ENCODE measurements at places on chromosomes 1 and 21. TPM values are rescaled to one million over a fixed set of nuclear protein-coding genes. Genes with fewer than 3 reads are reported as not detected.

ADAM30 gene
- not detected for total RNA-seq

ASCL5 gene
- total RNA-seq, result not detected

RCSD1 gene
- total RNA-seq, result 11.3 TPM

VWA1 gene
- total RNA-seq, result 28.7 TPM

GPX7 gene
- total RNA-seq, result 24.6 TPM

GRCh38 chr1:205064301-205064700, 20.0 kb downstream of the TMEM81 start:
- DNase-seq, result no peak

DNA sequence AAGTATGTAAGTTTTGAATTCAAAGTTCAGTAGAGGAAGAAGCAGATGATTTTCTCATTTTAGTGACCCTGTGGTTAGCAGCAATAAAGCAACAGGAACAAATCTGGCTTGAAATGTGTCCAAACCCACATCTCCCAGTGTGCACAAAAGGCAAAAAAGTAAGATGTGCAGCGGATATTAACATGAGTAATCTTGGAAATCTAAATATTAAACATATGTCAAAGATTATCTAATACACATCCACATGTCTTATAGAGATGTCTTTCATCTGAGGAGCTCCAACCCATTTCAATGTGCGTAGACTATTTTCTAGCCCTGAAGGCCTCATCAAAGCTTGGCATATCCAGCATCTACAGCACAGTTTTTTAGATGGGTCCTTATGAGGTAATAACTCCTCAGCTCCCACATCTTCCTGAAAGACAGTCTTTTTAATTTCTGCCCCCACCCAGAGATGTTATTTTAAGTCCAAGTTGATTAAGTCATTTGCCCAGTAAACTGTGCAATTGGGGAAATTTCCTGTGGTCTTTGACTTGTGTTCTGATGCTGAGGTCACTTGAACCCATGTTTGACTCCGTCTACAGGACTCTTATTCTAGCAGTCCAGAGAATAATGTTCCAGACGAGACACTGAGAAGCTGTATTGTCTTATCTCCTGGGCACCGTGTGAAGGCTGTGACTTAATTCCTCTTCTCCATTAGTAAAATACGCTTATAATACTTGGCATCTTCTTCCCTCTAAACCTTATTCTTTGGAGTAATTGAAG, 73.7 kb downstream of the LMO4 start:
- no peak for DNase-seq

DNA sequence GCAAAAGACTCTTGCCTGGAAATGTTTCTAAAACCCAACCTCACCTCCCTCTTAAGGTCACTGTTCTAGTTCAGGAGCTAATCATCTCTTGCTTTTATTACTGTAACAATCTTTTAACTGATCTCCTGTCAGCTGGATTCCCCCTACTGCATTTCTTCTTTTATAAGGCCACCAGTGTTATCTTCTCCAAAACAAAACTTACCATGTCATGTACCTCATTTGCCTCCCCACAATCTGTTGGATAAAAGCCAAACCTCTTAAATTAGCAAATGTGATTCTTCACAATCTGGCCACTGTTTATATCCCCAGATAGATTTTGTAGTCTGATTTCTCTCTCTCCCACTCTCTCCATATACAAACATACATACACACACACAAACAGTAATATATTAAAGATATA, 143.3 kb downstream of the DENND1B start:
- no peak for DNase-seq

DNA sequence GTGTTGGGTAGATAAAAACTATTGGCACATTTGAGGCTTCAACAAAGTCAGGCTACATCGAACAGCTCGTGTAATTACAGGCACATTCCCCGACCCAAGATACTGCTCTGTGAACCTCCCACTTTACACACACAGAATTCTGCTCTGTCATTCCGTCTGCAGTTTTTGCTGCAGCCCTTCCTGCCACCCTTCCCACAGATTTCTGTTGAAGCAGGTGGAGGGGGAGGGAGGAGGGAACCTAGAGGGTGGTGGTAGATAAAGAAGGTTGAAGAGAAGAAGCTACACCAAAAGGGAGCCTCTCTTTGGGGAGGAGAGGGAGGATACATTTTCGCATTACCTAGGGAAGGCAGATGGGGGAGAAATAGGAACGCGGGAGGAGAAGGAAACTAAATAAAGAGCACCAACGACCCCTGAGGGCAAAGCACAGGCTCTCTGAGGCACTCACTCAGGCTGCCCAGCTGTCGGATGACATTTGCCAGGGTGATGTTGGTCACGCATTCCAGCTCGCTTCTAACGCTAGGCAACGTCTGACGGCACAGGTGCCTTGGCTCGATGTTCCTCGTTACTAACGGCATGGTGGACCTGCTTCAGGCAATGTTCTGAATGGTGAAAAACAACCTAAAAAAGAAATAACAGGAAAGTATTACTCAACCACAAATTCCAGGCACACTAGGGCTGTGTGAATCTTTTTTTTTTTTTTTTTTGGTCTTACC, 36.0 kb downstream of the GPR3 start:
- no peak for DNase-seq

DNA sequence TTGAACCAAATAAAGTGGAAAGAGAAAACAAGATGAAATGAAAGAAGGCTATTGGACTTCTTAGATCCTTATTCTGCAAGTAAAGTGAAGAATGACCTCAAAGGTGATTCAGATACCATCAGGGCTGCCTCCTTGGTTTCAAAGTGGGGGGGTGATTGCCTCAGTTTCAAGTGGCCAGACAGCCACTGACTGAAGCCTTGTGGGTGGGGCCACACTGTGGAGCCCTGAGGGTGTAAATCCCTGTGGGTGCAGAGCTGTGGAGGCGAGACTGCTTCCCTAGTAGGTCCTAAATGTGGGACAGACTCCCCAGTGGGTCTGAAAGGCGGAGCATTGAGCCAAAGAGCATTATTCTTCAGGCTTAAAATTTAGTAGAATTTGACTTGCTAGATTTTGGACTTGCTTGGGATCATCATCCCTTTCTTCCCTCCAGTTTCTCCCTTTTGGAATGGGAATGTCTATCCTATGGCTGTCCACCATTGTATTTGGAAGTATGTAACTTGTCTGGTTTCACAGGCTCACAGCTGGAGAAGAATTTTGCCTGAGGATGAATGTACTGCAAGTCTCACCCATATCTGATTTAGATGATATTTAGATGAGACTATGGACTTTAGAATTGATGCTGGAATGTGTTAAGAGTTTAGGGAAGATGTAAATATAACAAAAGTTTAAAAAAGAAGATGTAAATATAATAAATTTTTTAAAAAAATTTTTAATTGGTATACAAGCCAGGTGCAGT, 71.6 kb upstream of the SOX13 start:
- DNase-seq, result no peak

DNA sequence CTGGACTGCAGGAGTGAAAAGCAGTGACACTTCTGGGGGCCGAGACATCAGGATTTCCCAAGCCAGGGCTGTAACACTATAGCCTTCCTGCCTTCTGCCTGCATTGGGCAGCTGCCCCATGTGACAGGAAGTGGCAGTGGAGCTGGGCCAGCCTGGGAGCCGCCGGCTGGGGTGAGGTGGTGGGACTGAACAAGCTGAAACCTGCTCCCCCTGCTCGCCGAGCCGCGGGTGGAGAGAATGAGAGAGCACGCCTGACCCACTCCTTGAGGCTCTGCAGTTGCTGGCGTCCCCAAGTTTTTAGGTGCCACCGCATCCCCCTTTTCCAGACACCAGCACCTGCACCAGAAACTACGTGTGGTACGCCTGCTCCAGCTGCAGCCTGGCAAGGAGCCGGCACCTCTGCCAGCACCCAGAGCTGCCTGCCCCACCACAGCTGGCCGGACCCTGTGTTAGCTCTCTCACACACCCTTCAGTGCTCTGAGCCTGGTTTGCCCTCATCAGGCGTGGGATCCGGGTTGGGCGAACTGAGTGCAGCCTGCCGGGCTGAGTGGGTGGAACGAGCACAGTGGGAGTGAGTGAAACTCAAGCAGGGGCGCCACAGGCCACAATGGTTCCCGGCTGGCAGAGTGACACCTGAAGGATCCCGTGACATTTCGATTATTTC, 119.4 kb downstream of the AKT3 start:
- no peak for DNase-seq

DNA sequence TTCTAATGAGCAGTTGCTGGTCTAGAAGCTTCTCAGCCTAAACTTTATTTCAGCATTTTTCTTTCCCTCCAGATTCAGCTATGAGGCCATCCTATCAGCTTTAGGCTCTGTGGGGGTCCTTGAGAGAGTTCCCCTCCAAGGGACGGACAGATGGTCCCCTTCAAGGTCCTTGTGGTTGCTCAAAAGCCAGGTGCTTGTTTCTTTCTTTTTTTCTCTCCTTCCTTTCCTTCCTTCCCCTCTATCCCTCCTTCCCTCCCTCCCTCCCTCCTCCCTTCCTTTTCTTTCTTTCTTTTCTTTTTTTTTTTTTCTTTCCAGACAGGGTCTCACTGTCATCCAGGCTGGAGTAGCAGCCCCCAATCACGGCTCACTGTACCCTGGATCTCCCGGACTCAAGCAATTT, 1.2 kb upstream of the IL6R start:
- DNase-seq, result no peak

- no peak for DNase-seq
These were observed 6.6 kb downstream of the CFAP141 start for GRCh38 chr1:154199563-154199879.

DNA sequence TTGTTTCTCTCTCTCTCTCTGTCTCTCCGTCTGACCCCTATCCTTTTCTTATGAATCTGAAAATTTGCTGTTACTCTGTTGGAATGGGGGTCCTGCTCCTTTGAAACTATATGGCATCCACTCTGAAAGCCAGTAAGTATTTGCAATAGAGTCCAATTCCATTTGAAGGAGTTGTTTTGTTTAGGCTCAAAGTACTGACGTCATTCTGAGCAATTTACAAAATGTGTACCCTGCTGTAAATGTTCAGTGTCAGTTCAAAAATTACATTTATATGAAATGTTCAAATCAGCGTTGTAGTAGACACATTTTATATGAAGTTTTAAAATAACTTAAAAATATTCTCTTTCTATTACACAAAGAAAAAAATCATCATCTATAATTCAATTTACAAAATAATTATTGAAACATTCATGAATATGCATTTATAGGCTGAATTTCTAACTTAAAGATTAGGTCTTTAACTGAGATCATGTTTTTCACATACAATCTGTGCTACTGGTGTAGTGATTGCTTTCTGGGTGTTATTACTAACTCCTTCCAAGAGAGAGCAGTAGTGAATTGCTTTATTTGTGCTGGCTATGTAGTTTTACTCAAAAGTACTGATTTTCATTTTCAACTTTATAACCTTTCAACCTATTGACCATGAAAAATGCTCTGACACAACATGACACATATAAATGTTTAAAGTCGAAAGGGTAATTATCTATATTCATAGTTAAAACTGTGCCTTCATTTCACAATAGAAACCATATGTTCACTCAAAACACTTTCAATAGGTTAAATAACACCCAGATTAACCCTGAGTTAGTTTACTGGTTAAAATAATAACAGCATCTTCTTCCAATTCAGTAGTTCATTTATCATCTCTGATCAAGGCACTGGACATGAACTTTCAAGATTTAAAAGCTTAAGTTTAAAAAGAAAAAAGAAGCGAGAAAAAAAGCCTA, 253.1 kb upstream of the ADGRL4 start:
- no peak for DNase-seq

- no peak for DNase-seq
These were observed 284.5 kb upstream of the PLXNA2 start for GRCh38 chr1:208528578-208529240.

DNA sequence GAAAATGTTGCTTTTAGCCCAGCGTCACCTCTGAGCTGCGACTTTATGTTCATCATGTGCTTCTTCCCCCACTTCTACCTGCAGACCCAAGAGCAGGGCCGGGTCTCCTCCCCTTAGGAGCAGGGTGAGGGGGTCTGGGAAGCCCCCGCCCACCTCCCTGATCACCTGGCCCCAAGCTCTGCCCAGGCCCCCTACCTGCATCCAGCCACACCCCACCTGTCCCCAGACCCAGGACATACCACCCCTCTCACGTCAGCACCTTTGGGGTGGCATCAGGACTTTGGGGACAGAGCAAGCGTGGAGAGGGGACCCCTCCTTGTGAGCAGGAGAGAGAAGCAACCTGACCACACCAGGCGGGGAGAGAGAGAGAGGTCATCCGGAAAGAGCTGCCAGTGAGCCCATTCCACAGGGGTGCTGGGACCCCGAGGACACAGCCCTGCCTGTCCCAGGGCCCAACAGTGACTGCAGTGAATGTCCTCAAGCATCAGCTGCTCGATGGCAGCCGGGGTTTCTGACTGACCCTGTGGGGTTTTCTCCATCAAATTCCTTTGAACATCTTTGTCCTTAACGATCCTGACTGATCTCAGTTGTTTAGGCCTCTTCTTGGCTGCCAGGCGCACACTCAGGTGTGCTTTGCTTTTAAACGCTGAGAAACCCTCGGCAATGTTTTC, 42.8 kb upstream of the COL18A1 start:
- DNase-seq, result no peak

DNA sequence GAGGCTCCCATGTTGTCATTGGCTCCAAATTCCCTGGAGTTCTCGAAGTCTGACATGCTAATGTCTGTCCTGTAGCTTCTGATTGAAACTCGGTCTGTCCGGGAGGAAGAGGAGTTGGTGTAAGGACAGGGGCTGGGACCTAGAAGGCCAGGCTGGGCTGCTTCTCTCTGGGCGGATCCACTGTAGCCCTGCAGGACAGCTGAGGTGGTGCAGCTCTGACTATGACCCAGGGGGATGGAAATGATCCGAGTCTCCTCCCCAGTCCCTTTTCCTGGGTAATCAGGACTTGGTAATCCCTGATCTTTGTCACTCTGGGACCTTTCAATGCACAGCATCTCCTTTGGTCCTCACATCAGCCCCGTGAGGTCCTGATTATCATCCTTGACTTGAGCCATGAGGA, 10.0 kb upstream of the FCMR start:
- DNase-seq, result no peak

GRCh38 chr1:224054012-224054411, 59.9 kb upstream of the FBXO28 start:
- DNase-seq, result no peak

- DNase-seq, result no peak
These were observed 44.8 kb upstream of the KCND3 start for GRCh38 chr1:112034277-112034676.

DNA sequence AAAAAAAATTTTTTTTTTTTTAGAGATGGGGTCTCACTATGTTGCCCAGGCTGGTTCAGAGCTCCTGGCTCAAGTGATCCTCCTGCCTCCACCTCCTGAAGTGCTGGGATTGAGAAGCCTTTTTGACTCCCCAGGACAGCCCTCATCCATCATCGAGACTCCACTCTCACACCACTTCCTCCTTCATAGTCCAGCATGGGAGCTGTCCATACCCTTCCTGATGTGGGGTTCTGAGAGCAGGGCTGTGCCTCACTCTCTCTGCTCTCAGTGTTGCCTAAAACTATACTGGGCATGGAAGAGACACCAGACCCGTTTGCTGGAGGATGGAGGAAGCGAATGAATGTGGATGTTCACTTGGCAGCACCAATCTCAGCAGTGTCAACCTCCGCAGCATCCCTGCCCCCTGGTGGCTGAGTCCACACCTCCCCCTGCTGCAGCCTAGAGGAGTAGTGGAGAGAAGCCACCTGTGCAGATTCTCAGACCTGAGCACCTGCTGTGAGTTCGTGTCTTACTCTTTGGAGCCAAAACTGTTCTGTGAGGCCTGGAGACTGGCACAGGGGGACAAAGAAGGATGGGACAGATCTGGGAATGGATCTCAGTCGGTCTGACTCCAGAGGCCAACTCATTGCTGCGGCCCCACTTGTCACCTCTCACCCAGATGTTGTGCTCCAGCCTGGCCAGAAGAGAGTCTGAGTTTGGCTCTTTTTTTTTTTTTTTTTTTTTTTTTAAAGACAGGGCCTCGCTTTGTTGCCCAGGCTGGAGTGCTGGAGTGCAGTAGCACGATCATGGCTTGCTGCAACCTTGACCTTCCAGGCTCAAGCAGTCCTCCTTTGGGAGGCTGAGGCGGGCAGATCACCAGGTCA, 17.7 kb downstream of the TINAGL1 start:
- peak; percentile 90 for DNase-seq

- DNase-seq, result no peak
These were observed 48.5 kb upstream of the FBXO28 start for GRCh38 chr1:224065455-224065854.

Data from adrenal gland (tissue), 19 donors.